ENCODE measurements at places on chromosomes 5 and 9.

DNA sequence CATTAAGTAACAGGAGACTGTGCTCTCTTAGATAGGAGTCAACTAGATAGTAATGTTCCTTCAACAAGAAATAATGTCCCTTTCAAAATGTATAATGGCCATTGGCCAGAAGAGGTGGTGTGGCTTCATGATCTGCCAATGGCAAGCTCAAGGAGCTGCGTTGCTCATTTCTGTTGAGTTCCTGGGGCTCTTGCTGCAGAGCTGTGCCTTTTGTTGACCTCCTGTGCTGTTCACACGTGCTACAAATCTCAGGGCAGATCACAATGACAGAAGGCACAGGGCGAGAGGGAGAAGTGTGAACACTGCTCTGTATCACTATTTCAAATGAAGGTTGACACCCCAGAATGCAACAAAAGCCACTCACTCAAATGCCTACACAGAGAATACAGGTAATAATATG lies 16.0 kb upstream of the TBC1D2 start:
- DNase-seq = no peak

GRCh38 chr5:53161876-53162275 lies 52.3 kb upstream of the MOCS2 start:
- peak; percentile 53 for DNase-seq

GRCh38 chr9:93968451-93969327 lies 13.5 kb upstream of the BARX1 start:
- DNase-seq = peak; percentile 25

GRCh38 chr5:16736158-16736995 lies 119.6 kb upstream of the RETREG1 start:
- DNase-seq = peak; percentile 91

DNA sequence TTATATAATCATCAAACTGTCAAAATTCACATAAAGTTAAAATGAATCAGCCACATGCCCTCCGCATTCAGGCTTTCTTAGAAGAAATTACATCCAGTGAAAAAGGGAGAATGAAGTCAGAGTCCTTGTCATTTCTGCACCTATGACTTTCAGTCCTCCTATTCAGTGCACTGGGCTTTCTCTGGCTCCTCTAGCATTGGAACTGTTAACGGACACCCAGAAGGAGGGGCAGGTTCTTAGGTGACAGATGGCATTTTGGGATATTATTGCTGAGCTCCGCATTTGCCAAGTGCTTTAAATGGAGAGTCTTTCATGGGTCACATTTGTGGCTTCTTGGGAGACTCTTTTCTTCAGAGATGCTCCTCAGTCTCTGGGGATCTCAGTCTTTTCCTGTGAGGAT lies 40.0 kb downstream of the ADAMTS19 start:
- no peak for DNase-seq

DNA sequence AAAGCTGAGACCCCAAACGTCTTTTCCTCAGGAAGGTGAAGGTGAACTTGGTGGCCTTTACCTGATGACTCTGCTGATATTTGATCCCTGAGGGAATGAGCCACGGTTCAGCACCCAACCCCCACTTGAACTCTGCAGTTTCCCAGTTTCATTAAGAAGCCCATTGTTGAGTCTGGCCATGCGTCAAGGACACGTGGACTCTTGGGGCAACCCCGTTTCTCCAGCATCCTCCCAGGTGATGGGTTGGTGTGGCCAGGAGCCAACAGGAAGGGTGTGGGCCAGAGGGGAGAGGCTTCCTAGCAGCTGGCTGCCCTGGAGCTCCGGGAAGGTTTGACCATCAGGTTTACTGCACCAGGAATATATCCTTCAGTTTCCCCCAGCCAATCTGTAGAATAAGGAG lies 59.5 kb upstream of the GNE start:
- no peak for DNase-seq

DNA sequence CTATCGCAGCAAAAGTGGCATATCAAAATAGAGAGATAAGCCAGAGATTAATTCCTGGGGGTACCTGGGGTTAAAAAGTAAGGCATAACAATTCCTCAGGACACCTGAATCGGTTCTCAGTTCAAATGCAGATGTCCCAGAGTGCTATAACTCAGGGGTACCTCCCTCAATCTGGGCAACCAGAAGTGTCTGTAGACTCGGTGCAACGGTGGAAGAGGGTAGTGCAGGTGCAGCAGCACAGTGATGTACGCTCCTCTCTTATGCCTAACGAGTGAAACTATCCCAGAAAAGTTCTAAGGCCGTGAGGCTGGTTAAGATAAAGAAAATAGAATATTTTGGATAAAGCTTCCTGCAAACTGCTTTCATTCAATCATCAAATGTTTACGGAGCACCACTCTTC lies 7.9 kb upstream of the NR4A3 start:
- no peak for DNase-seq

DNA sequence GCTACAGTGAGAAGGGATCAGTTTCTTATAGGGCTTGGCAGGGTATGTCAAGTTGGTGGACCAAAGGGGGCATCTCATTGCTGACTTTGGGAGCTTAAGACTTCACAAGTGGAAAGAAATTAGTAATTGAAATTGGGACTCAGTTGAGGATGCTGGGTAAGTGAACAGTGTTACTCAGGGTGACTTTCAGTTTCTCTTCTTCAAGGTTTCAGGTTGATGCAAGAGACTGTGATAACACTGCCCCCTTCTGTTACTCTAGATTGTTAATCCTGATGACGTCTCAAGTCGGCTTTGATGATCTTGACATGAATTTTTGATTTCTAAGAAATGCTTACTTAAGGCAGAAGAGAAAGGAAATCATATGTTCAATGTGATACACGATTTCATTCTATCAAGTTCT lies 21.3 kb downstream of the KCTD16 start:
- peak; percentile 74 for DNase-seq

GRCh38 chr5:79133657-79134451 lies 22.2 kb downstream of the BHMT start:
- peak; percentile 92 for DNase-seq
